ENCODE measurements at places on chromosomes 5 and 9.
A peak's percentile ranks its signal among the peaks of the same experiment; 100 is the strongest.

- DNase-seq: no peak
Measured at GRCh38 chr5:56116599-56117141, 116.5 kb downstream of the ANKRD55 start.

GRCh38 chr5:141761-142160 lies 49.5 kb upstream of the LRRC14B start:
- DNase-seq: no peak

- no peak for DNase-seq
Measured at GRCh38 chr5:169070413-169070812, 230.5 kb downstream of the SLIT3 start.

DNA sequence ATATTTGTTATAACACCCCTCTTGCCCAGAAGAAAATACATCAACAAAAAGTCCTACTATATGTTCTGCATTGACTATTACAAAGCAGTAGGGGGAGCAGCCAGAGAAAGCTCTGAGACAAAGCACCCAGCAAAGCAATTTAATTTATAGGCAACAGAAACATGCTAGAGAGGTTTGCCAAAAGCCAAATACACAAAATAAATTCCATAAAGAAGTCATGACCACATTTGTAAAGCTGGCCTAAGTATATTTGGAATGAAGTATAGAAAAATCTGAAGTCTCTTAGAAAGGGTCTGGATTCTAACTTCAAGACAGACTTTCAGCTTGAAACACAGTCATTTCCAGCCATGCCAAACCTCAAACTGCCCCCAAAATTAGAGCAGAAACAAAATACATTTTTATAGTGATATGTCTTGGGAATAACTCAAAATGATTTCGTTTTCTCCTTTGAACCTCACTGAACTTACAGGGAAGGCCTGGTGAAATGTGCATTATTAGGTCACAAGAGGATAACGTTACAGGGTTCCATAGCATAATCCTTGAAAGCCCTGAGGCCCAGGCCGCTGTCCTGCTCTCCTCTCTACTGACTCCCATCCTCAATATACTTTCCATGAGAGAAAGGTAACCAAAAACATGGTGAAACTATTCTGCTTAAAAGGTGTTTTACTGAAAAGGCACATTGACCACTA lies 451.8 kb downstream of the RAB3C start:
- DNase-seq: peak; percentile 77

- DNase-seq: no peak
Measured at GRCh38 chr5:610011-610743, 2.0 kb upstream of the CEP72 start.
